ENCODE measurements at places on chromosomes 1 and 21.

DNA sequence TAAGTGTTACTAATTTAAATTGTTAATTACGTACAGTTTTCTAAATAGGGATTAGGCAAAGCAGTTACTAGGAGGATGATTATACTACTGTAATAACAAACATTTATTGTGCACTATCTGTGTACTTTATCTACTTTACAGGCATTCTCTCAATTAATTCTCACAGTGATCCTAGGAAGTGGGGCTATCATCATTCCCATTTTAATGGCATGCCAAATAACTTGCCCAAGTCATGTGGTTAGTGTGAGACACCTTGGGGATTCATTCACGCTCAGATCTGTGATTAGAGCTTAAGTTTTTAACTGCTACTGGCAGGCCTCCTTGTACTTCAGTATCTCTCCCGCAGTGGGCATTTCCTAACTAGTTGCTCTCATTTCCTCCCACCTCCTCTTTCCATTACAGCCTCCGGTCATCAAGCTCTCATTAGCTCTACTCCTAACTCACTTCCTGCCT is 11.5 kb downstream of the PHLDA3 start:
- DNase-seq, result no peak

GRCh38 chr1:9724706-9725476 is 73.4 kb downstream of the PIK3CD start:
- DNase-seq, result peak; percentile 20

GRCh38 chr1:38534473-38534823 is 325.1 kb downstream of the RRAGC start:
- no peak for DNase-seq

DNA sequence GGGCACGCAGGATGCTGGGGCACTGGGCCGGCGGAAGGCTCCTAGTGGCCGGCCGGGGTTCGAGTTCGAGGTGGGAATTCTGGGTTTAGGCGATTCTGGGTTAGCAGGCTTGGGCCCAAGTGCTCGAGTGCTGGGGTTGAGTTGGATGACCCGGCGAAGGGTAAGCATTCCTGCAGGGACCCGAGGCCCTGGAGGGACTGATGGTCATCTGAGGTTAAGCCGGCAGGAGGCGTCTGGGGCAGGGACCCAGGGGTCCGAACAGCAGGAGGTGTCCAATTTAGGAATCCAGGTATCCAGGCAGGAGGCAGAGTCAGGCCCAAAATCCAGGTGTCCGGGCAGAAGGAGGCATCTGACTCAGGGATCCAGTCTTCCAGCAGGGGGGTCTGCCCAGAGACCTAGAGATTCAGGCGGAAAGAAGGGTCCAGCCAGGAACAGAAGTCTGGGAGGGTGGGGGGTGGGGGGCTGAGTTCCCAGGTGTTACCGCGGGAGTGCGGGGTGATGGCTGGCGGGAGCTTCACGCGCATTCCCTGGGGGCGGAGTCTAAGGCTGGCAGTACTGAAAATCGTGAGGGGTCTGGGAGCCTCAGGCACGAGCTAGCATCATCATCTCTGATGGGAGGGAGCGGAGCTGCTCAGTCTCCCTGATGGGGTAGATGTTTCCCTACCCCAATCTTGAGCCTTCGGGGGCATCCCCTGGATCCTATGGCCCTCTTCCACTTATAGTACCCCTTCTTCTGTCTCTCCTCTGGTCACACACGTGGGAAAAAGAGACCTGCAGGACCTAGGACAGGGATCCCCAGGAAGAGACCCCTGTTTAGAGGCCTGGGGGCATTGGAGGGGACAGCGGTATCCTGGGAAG is 585 bp downstream of the GPR3 start:
- no peak for DNase-seq

DNA sequence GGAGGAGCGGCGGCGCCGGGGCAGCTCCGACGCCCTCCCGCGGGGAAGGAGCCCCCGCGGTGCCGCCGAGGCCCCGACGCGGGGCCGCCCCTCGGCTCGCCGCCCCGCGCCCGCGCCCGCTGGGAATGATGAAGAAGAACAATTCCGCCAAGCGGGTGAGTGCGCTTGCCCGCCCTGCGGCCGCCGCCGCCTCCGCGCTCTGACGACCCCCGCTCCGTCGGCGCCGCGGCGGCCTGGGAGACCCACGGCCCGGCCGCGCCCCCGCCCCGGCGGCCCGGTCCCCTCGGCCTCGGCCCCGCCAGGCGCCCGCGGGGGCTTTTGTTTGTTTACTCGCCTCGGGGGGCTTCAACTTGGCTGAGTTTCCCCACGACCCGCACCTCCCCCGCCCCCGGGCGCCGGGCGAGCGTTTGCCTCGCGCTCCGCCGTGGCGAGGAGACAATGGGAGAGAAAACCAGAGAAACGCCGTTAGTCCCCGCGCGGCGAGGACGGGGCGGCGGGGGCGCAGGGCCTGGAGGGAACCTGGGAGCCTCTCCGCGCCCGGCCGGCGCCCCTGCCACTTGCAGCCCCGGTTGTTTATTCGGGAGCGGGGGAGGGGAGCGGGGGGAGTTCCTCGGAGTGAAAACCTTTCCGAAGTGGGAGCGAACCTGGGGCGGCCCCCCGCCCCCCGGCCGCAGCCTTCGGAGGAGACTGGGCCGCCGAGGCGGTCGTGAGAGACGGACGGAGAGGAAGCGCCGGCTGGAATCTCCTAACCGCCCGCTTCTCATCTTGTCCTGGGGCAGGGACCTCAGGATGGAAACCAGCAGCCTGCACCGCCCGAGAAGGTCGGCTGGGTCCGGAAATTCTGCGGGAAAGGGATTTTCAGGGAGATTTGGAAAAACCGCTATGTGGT is 661 bp downstream of the PLEKHO1 start:
- DNase-seq, result no peak

- no peak for DNase-seq
Measured at GRCh38 chr1:163399976-163400601, 78.3 kb downstream of the NUF2 start.

DNA sequence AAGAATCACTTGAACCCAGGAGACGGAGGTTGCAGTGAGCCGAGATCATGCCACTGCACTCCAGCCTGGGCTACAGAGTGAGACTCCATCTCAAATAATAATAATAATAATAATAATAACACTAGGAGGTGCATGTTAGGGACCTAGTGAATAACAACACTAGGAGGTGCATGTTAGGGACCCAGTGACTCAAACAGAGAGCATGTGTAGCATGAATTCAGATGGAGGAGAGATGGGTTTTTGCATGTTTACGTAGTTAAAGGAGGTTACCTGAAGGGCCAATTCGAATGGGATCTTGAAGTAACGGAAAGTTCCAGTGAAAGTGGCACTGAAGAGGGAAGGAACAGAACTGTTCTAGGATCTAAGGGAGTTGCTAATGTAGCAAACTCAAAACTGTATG is 7.1 kb upstream of the KCNK1 start:
- no peak for DNase-seq

DNA sequence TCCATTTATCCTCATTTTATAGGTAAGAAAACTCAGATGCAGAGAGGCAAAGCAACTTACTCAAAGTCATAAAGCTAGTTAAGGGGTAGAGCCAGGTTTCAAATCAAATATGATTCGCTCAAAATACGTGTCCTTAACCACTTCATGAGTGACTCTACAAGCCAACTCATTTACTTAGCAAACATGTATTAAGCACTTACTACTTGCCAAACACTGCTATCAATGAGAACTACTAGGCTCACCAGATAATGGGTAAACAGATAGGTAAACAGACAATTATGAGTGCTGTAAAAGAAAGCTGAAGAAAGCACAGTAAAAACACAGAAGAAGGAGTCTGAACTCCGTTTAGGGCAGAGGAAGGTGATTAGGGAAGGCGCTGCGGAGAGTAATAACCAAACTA is 65.9 kb downstream of the WDR64 start:
- DNase-seq, result no peak

DNA sequence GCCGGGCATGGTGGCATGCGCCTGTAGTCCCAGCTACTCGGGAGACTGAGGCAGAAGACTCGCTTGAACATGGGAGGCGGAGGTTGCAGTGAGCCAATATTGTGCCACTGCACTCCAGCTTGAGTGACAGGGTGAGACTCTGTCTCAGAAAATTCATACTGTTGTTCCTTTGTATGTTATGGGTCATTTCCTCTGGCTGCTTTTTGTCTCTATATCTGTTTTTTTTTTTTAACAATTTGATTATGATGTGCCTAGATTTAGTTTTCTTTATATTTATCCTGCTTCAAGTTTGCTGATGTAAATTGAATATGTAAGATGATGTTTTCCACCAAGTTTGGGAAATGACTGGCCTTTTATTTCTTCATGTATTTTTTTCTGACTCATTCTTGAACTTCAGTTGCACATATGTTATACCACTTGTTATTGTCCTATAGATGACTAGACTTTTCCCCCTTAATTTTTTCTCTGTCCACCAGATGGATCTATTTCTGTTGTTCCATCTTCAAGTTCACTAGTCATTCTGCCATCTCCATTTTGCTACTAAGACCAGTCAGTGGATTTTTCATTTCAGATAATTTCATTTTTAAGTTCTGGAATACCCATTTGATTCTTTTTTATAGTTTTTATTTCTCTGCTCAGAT is 173.5 kb downstream of the GALNT2 start:
- DNase-seq, result no peak

DNA sequence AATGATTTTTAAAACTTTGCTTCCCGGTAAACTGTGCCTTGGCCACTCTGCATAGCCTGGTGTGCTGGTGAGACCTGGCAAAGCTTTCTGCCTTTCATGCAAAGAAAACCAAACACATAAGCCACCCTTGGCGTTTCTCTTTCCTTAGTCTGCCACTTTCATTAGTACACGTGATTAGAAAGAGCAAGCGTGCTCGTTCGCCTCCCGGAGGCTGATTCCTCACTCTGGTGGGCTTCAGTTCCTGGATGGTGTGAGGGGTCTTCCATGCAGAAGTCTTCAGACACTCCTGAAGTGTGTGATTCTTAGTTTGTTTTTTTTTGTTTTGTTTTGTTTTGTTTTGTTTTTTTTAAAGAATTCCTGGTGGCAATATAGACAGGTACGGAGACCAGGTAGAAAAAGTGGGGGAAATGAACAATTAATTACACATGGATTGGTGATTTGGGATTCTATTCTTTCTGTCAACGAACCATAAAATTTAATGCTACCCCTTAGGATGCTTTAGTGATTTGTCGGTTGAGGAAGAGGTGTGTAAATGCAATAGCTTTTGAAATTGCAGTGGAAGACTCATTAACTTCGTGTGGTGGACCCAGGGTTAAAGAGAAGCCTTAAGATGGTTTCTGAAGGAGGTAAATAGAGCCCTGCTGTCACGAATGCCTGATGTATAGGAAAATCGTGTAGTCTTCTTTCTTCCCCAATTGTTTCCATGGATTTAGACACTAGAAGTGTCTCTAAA is 2.1 kb downstream of the GALNT2 start:
- DNase-seq, result no peak

DNA sequence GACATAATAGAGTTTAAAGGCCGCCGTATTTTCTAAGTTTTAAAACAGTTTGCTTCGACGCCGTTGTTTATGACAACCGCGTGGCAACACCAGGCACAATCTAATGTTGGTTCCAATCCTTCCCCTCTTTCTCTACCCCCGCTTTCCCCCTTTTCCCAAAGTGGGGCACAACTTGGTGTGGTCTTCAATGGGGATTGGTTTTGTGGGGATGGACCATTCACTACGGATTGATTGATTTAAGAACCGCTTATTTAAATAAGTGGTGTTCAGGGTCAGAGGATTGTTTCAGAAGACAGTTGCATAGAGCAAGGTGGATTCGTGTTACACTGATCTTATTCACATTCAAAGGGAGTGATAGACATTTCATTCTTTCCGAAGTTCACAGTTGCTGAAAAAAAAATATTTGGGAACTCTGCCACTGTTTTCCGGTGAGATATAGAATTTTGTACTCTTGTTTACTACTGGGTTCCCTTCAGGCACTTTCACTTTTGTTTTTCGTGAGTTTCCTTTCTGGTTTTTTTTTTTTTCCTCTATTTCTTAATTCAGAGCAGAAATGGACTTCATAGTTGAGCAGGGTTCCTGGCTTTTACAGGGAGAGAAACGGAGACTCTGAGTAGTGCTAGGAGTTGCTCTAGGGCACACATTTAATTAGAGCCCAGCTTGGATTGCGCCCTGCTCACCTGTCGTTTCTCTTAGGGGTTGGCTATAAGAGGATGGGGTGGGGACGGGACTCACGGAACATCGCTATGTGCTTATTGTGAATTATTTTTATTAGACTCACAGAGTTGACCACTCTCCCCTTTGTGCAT is 79.6 kb upstream of the AK4 start:
- no peak for DNase-seq

- DNase-seq, result no peak
Measured at GRCh38 chr1:1330366-1331067, 563 bp upstream of the TAS1R3 start.

GRCh38 chr1:29129916-29130315 is 6.2 kb upstream of the TMEM200B start:
- DNase-seq, result no peak

GRCh38 chr1:157367091-157367739 is 185.1 kb downstream of the FCRL5 start:
- DNase-seq, result no peak

DNA sequence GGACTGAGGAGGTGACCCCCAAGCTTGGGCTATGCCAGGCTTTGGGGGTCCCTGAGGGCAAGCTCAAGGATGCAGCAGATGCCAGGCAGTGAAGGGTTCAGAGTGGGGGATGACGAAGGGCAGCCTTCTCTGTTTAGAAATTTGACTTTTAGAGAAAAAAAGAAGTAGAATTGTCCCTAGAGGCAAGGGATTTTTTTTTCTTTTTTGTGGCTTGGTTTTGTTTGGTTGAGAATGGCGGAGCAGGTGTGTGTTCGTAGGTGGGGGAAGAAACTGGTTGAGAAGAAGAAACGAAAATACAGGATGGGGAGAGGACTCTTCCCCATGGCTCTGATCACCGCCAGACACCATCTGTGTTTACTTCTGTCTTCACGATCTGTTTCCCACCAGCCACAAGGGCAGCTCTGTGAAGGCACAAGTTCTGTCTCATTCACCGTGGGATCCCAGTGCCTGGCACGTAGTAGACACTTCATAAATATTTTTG is 8.2 kb downstream of the PLA2G5 start:
- DNase-seq, result no peak

GRCh38 chr1:34846265-34846664 is 13.3 kb downstream of the SMIM12 start:
- no peak for DNase-seq
